NCI-H2081 treated with DMSO at 0.1 percent for 48 hours (cell line): ENCODE measurements at places on chromosomes 5 and 9.

DNA sequence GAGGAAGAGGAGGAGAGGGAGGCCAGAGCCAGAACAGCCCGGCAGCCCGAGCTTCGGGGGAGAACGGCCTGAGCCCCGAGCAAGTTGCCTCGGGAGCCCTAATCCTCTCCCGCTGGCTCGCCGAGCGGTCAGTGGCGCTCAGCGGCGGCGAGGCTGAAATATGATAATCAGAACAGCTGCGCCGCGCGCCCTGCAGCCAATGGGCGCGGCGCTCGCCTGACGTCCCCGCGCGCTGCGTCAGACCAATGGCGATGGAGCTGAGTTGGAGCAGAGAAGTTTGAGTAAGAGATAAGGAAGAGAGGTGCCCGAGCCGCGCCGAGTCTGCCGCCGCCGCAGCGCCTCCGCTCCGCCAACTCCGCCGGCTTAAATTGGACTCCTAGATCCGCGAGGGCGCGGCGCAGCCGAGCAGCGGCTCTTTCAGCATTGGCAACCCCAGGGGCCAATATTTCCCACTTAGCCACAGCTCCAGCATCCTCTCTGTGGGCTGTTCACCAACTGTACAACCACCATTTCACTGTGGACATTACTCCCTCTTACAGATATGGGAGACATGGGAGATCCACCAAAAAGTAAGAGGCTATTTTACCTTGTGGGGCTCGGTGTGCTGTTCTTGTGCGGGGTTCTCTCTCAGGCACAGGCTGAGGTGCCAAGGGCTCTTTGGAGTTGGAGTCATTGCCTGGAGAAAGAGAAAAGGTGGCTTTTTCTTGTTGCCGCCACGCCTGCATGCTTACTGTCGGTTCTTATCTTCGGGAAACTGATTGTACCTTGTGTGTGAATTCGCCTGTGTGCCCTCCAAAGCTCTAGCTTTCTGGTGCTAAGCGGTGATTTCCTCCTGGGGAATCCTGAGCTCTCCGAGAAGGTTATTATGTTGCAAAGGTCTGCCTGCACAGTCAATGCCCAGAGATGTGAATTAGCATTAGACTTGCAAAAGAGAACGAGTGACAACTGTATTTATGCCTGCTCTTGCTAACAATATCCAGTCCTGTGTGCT lies at the start of gene ISL1:
Gene ISL1 (plus strand): TSS at position 318 of the 991 bp plus-strand sequence. CDS start 224 bp downstream, at position 542.
- DNase-seq: peak; percentile 77

GRCh38 chr9:70519912-70520724 lies 105.7 kb upstream of the KLF9 start:
- DNase-seq: no peak

- no peak for DNase-seq
These were observed 26.9 kb upstream of the RAPGEF6 start for GRCh38 chr5:131661933-131662332.

- no peak for DNase-seq
These were observed 182.7 kb upstream of the SEMA6A start for GRCh38 chr5:116757326-116757725.

DNA sequence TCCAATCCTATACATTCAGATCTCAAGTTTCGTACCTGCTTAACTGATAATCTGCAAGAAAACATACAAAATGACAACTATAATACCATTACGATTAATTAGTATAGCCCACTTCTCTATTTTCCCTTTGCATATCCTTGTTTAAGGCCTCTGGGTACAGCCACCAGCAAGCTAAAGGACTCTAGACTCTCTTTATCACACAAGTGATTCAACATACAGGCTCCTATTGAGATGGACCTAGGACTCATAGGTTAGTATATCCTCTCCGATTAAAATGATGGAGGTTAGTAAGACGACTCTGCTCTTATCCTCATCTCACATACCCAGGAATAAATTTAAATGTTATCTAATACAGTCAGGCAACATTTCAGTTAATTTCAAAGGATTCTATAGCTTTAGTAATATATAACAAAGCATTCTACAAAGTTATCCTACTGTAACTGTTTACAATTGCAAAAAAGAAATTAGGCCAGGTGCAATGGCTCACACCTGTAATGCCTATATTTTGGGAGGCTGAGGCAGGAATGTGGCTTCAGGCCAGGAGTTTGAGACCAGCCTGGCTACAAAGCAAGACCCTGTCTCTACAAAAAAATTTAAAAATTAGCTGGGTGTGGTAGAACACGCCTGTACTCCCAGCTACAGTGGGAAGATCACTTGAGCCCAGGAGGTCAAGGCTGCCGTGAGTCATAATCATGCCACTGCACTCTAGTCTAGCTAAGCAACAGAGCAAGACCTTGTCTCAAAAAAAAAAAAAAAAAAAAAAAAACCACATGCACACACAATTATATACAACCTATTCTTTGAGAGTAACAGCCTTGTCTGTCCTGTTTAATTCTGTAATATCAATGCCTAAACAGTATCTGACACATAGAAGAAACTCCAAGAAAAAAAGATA lies 15.4 kb downstream of the HAUS6 start:
- no peak for DNase-seq

GRCh38 chr5:73768-74502 lies 18.0 kb upstream of the PLEKHG4B start:
- DNase-seq: no peak

- no peak for DNase-seq
These were observed 77.9 kb upstream of the ICE1 start for GRCh38 chr5:5344606-5345005.

- no peak for DNase-seq
These were observed 23.4 kb upstream of the RUFY1 start for GRCh38 chr5:179526978-179527377.

- DNase-seq: no peak
These were observed 97.2 kb downstream of the NFIB start for GRCh38 chr9:14216612-14217194.

DNA sequence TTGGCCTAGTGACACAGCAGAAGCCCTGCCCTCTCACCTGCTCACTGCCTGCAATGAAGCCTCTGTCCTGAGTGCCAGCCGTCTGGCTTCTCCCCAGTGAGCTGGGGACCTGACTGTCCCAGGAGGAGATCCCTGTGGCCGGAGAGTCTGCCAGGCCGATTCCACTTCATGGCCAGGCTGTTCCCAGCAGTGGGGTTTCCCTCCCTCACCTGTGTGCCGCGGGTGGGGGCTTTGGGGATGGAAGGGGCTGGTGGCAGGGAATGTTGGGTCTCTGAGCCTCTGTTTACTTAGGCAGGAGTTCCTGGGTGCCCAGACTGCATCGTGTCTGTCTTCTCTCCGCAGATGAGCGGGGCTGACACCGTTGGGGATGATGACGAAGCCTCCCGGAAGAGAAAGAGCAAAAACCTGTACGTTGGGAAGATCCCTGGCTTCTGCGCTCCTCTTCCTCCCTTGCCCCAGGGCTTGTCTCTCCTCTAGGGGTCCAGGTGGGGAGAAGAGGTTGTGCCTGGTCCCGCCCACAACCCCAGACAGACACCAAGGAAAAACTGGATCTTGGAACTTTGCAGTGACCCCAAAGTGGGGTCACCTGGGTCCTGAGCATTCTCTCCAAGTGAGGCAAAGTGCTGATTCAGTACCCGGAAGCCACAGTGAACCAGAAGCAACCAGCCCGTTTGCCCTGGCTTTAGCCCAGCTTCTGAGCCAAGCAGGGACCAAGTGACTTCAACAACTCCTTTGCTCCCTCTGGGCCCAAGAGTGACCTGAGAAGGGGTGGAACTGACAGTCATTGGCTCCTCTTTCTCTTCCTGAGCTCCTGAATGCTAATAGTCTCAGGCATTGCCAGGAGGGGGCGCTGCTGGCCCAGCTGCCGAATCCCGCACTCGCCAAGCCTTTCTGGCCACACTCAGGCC lies 127.7 kb downstream of the RGS3 start:
- DNase-seq: no peak

DNA sequence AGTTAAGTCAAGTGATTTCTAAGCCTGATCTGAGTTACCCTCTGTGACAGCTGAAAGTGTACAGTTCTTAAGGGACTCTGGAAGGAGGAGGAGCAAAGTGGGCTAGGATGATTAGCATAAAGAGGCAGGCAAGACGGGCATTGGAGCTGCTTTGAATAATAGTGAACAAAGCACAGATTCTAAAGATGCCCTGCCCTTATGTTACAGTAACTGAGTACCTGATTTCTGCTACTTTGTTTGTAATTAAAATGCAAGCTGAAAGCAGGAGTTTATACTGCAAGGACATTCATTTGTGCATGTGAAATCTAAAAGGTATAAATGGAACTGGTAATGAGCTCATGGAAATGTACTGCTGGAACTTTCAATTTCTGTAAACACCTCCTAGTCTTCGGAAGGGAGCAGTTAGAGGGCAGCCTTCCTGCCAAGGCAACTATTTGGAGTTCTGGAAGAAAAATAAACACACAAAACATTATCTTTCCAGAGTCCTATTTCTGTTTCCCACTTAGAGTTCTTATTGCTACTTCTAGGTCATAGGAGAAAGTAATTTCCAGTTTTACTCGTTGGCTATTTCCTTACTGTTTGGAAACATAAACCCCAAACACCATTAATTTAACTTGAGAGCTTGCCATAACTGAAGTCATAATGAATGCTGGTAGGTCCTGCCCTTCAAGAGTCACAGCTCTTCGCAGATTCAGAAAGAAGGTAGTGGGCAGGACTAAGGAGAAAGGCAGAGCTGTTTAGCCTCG lies at the start of gene RANBP3L:
Gene RANBP3L (minus strand): TSS at position 45 of the 746 bp plus-strand sequence. CDS start 486 bp downstream, outside the sequence.
- DNase-seq: no peak

DNA sequence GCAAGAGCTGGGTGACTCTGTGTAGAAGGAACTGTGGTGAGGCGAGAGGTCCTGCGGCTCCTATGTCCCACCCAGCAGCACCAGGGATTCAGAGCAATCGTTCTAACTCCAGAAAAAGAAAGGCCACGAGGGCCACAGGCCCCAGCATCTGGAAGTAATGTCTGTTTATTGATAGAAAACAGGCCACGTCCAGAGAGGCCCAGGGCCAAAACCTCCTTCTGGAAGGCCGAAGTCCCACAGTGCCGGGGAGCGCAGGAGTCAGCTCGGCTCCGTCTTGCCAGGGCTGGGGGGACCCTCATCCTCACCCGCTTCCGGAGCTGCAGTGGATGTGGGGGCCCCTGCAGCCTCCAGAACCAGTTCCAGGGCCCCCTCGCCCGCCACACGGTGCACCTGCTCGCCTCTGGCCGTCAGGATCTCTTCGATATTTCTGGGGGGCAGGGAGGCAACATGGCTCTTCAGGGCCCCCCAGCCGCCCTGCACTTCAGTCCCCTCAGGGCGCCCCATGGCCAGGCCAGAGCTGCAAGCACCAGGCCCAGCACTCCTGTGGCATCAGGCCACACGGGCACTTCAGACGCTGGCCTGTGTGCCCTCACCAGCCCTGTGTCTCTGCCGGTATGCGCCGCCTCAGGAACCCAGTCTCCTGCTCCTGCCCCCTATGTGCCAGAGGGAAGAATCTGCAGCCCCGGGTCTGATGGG lies 1.6 kb downstream of the DNLZ start:
- DNase-seq: no peak

GRCh38 chr9:34630402-34631154 lies 1.7 kb upstream of the ARID3C start:
- DNase-seq: no peak

DNA sequence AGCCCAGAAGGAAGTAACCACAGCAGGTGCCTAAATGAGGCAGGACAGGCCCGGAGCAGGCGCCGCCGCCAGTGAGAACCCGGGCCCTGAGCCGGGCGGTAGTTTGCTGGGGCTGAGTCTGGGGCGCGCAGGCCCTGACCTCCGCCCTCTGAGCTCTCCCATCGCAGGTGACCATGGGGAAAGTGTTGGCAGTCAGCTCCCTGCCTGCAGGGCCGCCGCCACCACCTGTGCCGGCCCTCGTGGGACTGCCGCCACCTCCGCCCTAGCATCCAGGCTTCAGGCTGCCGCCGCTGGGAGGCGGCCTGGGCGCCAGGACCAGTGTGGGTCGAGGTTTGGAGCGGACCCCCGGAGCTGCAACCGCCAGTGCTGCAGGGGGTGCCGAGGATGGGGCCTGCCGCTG lies 61.1 kb downstream of the TARS1 start:
- no peak for DNase-seq

GRCh38 chr9:28779243-28779642 lies 1206.0 kb upstream of the C9orf72 start:
- DNase-seq: no peak

DNA sequence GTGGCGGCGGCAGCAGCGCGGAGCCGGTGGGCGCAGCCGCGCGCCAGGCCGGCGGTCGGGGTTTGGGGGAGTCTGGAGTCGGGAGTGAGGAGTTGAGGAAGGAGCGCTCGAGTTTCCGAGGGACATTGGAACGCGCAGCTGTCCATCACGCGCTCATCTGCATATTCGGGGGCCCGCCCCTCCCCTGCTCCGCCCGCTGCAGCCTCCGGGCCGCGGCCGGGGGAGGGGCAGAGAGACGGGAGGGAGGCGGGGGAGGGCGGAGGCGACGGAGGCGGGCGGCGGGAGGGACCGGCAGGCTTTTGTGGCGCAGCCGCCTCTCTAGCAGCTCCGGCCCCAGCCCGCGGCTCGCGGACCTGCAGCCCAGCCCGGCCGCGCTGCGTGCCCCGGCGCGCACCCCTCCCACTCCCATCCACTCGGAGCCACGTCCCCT lies at the start of gene IRX2:
Gene IRX2 (minus strand): TSS at position 86 of the 430 bp plus-strand sequence. CDS start 264 bp downstream, outside the sequence.
- no peak for DNase-seq

DNA sequence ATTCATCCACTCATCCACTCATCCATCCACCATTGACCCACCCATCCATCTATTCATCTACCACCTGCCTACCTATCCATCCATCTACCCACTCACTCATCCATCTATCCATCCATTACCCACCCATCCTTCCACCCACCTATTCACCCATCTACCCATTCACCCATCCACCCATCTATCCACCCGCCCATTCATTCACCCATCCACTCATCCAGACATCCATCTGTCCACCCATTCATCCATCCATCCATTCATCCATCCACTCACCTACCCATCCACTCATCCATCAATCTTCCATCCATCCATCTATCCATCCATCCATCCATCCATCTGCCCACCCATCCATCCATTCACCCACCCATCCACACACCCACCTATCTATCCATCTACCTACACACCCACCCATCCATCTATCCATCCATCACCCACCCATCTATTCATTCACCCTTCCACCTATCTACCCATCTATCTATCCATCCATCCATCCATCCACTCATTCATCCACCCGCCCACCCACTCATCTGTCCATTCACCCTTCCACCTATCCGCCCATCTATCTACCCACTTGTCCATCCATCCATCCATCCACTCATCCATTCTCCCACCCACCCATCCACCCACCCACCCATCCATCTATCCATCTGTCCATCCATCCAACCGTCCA lies 23.2 kb downstream of the PSAT1 start:
- DNase-seq: no peak

GRCh38 chr5:53331463-53331862 lies 149.0 kb upstream of the FST start:
- DNase-seq: no peak

- no peak for DNase-seq
These were observed 38.1 kb upstream of the ISL1 start for GRCh38 chr5:51345106-51345505.

GRCh38 chr9:82424599-82425120 lies 436.1 kb downstream of the SPATA31D1 start:
- no peak for DNase-seq

- no peak for DNase-seq
These were observed 91.6 kb downstream of the ZSWIM6 start for GRCh38 chr5:61423487-61424145.

DNA sequence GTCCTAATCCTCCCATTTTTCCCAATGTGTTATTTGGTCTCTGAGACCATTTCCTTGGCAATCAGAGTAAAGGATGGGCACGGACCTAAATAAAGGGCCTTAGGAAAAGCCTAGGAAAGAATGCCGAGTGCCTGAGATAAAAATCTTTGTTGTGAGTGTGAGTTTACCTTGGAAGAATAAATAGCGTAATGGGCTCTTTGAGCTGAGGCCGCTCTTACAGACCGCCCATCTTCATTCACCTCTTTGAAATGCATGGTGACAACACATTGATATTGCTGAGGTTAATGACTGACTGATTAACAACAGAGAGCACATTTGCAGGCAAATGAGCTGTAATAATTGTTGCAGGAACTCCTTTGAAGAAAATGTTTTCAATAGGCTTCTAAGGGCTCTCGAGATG lies 1967.1 kb upstream of the WWC1 start:
- no peak for DNase-seq
